ENCODE measurements at places on chromosomes 1 and 21.

- DNase-seq, result no peak
These were observed 94.2 kb upstream of the HOOK1 start for GRCh38 chr1:59720326-59721115.

- peak; percentile 68 for DNase-seq
These were observed 24.8 kb downstream of the S100A6 start for GRCh38 chr1:153510984-153511410.

GRCh38 chr1:53892911-53893310, 1.1 kb upstream of the DIO1 start:
- DNase-seq, result no peak

DNA sequence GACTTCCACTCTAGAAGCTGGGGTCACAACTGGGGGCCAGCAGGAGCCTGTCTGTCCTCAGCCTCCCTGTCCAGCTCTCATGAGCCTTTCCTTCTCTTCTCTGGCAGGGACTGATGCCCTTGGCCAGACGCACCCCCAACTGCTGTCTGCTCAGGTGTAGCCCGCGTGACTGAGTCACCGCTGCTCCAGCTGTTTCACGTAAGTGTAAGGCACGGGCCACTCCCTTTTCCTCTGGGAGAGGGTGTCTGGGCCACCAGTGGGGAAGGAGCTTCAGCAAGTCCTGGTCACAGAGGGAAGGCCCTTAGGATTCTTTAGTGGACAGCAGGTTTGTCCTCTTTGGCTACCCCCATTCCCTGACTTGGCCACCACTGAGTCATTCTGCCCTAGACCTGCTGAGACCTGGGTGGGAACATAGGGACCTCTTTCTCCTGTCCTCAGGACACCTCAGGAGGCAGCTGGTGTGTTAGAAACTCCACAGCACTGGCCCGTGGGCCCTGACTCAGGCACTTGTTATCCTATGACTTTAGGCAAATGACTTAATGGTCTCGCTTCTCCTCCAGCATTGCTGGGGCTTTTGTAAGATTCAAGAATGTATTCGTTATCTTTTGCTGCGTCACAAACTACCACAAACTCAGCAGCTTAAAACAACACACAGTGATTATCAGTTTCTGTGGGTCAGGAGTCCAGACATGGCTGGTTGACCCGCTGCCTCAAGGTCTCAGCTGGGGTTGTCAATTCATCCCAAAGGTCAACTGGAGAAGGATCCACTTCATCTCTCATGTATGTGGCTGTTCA, 64.8 kb downstream of the FAM163A start:
- DNase-seq, result no peak

DNA sequence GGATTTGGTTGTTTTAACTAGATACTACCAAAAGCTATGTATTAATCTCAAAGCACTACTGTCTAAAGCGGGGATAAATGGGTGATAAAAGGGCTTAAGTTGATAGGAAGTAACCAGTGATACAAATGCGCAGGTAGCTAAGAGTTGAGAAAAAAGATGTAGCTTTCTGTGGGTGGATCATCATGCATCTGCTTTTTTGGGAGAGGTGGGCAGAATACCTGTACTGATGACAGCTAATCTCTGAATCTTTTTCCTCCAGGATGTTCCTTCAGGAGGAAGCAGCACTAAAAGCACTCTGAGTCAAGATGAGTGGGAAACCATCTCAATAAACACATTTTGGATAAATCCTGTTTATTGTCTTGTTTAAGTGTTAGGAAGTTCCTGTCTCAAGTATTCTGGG, 1.2 kb downstream of the RPS27 start:
- DNase-seq, result no peak

All from NCI-H2227 treated with DMSO at 0.1 percent for 48 hours (cell line).